ENCODE measurements at places on chromosomes 13 and 19.

DNA sequence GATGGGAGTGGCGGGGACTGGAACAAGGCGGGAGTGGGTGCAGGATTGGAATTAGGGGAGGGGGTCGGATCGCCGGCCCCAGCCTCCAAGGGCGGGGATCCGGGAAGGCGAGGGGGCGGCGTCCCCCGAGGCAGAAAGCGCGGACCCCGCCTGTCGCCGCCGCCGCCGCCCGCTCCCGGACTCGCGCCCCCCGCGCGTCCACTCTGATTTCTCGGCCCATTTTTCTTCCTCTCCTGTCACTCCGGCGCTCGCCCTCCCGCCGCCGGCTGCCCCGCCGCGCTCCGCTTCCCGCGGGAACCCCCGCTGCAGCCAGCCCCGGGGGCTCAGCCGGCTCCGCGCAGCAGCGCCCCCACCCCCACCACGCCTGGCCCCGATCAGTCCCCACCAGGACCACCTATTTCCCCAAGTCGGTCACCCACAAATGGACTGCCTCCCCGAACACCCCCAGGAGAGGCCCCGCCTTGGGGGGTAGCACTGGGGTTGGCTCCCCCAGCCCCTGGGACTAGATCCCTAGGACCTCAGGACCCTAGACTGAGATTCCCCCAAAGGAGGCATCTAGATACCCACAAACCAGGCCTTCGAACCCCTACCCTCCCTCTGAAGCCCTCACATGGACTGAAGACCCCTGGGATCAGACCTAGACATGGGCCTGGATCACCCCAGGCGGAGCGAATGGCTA lies 12.6 kb upstream of the ERFL start:
- DNase-seq, result no peak

GRCh38 chr13:29164116-29164515 lies 344.0 kb downstream of the MTUS2 start:
- no peak for DNase-seq

DNA sequence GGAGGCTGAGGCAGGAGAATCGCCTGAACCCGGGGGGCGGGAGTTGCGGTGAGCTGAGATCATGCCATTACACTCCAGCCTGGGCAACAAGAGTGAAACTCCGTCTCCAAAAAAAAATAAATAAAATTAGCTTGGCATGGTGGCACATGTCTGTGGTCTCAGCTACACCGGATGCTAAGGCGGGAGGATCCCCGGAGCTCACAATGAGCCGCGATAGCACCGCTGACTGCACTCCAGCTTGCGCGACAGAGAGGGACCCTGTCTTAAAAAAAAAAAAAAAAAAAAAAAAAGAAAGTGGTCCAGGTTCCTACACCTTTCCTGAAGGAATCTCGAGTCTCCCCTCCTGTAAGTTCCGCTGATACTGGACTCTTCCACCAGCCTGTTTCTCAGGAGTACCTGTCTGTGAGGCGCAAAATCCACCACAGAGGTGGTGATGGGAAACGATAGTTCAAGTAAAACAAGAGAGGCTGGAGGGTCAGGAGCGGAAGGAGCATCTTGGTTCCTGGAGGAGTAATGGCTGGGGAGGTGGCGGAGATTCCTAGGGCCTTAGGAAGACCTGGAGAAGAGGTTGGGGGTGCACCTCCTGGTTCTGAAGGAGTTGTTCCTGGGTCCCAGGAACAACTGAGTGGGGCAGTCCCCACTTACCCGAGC lies 471 bp downstream of the FUT1 start:
- DNase-seq, result no peak

GRCh38 chr19:8096071-8096470 lies 43.5 kb downstream of the CCL25 start:
- DNase-seq, result no peak

DNA sequence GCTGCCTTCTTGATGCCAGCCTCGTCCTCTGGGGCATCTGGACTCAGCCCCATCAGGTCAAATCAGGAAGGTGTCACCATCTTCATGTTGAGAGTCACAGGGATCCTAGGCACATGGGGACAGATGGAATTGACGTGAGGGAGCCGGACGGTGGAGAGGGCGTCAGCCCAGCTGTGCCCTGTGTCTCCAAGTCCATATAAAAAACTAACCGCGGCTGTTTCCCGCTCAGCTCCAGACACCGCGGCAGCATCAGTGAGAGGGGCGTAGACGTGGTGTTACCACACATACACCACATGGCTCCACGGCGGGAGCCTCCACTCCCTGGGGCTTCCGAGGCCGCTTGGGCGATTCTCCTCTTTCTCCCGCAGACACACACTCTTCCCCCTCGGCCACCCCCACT lies 5.6 kb upstream of the PRR36 start:
- no peak for DNase-seq

- DNase-seq, result no peak
Observed at GRCh38 chr13:30376426-30377311, 45.6 kb upstream of the UBE2L5 start.

- DNase-seq, result no peak
Observed at GRCh38 chr13:36355632-36356031, 9.4 kb upstream of the SPART start.

Data from suppressor macrophage (primary cell).